ENCODE measurements at places on chromosomes 13 and 19.

DNA sequence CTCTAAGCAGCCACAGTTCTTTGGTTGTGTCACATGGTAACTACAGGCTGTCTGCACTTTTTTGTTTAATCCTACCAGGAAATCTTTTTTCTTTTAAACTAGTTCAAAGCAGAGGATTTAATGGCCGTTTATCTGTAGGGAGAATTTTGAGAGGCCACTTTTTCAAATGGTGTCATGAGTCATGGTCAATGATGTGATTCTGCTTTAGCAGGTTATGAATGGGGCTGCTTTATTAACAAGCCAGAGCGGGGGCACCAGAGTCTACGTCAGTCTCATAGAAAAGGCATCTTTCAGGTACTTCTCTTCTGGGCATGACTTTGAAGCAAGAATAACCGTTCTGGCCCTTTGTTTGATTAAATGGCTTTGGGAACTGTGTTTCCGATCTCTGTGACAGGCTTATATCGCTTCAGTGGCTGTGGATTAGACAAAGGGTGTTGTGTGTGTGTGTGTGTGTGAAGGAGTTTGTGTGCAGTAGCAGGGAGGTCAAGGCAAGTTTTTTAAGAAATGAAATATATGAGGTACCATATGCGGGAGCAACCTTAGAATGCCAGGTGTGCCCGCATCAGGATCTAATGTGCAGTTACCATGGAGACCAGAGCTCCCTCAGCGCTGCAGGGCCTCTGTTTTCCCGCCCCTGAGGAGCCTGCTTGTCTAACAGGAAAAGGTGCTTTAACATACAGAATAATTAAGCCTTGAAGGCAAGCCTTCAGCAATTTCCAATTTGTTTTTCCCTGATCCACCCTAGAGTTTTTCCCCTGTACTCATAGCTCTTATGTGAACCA is 120.5 kb downstream of the KATNAL1 start:
- peak; percentile 5 for DNase-seq

GRCh38 chr13:52788011-52788410 is 48.4 kb upstream of the CNMD start:
- no peak for DNase-seq

GRCh38 chr19:38888876-38889275 is 10.5 kb downstream of the SIRT2 start:
- no peak for DNase-seq

GRCh38 chr19:9860407-9860806 is 25.3 kb downstream of the PIN1 start:
- no peak for DNase-seq

GRCh38 chr13:48575031-48575430 is 42.2 kb upstream of the RCBTB2 start:
- DNase-seq = no peak

GRCh38 chr13:54637366-54637765 is 1608.8 kb downstream of the OLFM4 start:
- peak; percentile 19 for DNase-seq

- no peak for DNase-seq
These were observed 44.7 kb downstream of the COL4A2 start for GRCh38 chr13:110351636-110352420.

DNA sequence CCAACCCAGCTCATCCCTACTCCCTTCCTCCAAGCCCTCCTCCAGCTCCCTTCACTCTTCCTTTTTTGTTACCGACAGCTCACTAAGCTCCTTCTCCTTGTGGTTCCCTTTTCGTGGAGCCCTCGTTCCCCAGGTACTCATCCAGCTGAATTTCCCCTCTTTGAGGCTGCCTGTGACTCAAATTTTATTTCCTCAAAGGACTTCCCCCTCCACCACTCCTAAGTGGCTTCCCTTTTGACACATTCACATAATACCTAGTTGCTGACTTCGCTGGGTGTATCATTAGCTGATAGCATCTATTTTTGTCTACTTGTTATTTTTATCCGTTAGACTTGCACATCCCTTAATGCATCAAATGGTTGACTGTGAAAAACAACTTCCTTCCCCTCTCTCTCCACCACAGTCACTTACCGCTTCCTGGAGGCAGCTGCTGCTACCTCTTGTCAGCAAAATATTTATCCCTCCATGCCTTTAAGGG is 14.5 kb downstream of the FFAR2 start:
- no peak for DNase-seq

DNA sequence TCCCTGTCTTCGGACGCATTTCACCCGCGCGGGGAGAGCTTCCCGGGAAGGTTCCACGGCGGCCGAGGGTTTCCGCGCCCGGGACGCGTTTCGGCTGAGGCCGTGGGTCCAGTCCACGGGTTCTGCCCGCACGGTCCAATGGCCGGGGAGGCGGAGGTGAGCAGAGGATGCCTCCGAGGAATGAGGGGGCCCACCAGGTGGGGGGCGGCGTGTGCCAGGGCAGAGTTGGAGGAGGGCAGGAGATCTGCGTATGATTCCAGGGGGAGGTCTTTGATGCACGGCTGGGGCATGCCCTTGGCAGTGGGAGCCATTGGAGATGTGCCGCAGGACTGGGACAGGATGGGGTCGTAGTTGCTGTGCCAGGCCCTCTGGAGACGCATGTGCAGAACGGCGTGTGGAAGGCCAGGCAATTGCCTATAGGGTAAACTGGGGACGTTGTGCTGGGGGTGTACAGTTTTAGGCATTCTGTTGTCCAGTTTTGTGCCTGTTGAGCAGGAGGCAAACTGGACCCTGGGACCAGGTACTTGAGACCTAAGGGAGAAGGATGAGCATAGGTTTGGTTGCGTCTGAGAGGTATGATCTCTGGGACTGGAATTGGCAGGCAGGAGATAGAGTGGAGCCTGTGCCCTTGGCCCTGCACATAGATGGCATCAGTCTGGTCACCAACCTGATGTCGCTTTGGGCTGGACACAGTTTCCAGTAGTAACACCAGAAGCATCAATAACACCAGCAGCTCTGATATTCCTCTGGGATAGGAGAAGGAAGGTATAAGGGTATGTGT is 751 bp downstream of the ZNF584 start:
- DNase-seq = no peak

DNA sequence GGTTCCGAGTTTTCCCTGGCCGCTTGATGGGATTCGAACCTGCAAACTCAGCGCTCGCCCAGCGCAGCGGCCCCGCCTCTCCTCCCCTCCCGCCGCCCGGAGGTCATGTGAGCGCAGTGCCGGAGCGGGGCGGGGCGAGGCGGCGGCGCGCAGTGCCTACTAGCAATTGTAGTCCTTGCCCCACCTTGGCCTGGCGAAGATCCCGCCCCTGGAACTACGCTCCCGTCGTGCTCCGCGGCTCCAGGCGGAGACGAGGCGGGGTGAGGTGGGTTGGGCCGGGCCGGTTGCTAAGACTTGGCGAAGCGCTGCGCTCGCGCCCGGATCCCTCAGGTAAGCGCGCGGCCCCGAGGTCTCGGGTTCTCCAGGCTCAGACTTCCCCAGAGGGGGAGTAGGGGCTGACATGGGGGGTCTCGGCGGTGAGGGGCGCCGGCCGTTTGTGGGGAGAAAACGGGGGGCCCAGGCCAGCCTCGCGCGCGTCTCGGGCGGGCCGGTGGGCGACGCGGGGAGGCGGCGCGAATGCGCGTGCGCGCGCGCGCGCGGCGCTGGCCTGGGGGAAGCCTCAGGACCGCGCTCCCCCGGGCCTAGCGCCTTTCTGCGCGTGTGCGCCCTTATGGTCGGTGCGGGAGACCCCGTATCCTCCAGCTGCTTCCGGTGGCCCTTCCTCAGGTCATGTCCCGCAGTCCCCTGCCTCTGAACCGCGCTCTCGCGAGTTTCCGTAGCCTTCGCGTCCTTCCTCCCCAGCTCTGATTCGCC is at the start of the genes ADAT3 and SCAMP4:
Gene ADAT3, plus strand, starts transcription at position 290 of the 753 bp plus-strand sequence. CDS start 6,649 bp downstream, outside the sequence.
Gene SCAMP4, plus strand, starts transcription at position 290 of the 753 bp plus-strand sequence. CDS start 9,621 bp downstream, outside the sequence.
- peak; percentile 99 for DNase-seq

- no peak for DNase-seq
These were observed 6.3 kb upstream of the GPR183 start for GRCh38 chr13:99313501-99313900.

- no peak for DNase-seq
These were observed 8.1 kb upstream of the CSNK1A1L start for GRCh38 chr13:37113534-37113933.

DNA sequence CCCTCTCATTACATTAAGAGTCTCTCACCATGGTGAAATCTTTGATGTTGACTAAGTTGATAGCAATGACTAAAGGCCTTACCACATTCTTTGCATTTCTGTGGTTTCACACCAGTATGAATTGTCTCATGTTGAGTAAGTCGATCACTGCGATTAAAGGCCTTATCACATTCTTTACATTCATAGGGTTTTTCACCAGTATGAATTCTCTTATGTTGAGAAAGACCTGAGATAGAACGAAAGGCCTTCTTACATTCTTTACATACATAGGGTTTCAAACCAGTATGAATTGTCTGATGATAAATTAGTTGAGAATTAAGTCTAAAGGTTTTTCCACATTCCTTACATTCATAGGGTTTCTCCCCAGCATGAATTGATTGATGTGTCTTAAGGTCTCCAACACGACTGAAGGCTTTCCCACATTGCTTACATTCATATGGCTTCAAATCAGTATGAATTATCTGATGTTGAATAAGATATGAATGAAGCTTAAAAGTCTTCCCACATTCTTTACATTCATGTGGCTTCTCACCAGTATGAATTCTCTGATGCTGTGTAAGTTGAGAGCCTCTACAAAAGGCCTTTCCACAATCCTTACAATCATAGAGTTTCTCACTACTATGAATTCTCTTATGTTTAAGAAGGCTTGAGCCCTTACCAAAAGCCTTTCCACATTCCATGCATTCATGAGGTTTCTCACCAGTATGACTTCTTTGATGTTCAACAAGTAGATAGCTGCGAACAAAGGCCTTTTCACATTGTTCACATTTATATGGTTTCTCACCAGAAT is 45.6 kb downstream of the ZNF283 start:
- peak; percentile 9 for DNase-seq

DNA sequence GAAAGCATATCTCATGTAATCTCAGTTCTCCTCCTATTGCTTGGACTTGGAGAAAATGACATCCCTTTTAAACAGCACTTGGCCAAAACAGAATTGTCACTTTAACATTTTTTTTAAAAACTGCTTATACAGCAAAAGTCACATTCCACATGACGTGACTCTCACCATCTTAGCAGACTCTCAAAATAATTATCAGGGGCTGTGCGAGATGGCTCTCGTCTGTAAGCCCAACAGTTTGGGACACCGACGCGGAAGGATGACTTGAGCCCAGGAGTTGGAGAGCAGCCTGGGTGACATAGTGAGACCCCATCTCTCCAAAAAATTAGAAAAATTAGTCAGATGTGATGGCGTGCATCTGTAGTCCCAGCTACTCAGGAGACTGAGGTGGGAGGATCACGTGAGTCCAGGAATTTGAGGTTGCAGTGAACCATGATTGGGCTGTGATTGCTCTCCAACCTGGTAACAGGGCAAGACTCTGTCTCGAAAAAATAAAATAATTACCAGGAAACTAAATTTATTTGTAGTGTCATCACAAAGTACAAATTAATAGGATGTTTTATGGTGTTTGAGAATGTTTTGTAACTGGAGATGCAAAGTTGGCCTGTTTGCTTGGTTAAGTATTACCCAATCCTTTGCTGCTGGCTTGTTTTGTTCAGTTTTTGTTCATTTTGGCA is 8.8 kb downstream of the SAFB start:
- no peak for DNase-seq
